Colonic mucosa (tissue), 4 donors: ENCODE measurements at places on chromosomes 4 and X. TPM values are rescaled to one million over a fixed set of nuclear protein-coding genes. Genes with fewer than 3 reads are reported as not detected.

Gene XAGE1A
- total RNA-seq = not detected

Gene MAD2L1
- total RNA-seq = 13.7 TPM

Gene TKTL1
- total RNA-seq = not detected

Gene OPHN1
- 6.8 TPM for total RNA-seq

Gene FGA
- 9.2 TPM for total RNA-seq
